Kidney (tissue), 22 donors: ENCODE measurements at places on chromosomes 4 and X. TPM values are rescaled to one million over a fixed set of nuclear protein-coding genes. Genes with fewer than 3 reads are reported as not detected.

DNA sequence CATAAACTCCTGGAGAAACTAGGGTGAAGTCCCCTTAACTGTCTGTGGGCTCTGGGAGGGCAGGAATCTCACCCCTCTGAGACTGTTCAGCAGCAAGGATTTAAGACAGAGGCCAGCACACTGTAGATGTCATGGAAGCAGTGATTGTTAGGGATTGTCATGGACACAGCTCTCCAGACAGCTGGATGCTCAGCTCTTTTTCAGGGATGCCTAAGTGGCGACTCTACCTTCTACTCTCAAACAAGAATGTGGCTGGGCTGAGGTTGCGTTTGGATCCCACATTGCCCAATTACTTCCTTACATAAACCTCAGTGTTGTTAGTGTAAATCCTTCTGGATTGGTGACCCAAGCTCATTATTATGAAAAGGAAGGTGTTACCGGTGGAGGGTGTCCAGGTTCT, 291.9 kb upstream of the VCX3A start:
- DNase-seq = no peak

MAGEA1 gene
- polyA plus RNA-seq = not detected

- peak; percentile 89 for DNase-seq
Measured at GRCh38 chr4:184983672-184984356, 34.5 kb upstream of the HELT start.

MAGEA4 gene
- not detected for polyA plus RNA-seq

GRCh38 chrX:119459181-119459580, 9.1 kb upstream of the SLC25A5 start:
- DNase-seq = no peak

GAGE2A gene
- not detected for polyA plus RNA-seq

DNA sequence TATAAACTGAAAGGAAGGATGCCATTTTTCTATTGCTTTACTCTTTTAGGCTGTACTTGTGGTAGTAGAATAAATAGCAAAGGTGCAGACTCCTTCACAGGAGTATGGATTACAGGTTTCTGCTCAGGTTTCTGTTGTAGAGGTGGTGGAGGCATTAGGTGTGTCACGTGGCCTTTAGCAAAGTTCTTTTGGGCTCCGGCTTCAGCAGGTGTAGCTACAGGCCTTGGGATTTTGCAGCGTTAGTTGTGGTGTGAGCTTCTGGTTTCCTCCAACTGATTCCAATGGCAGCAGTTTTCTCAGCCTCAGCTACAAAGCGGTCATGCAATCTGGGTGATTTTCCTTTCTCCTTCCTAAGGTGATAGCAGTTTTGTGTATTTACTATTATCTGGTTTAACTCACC, 255.8 kb upstream of the GK2 start:
- DNase-seq = no peak

PDCL2 gene
- polyA plus RNA-seq = not detected

NUDT11 gene
- 0.82 TPM for polyA plus RNA-seq

DNA sequence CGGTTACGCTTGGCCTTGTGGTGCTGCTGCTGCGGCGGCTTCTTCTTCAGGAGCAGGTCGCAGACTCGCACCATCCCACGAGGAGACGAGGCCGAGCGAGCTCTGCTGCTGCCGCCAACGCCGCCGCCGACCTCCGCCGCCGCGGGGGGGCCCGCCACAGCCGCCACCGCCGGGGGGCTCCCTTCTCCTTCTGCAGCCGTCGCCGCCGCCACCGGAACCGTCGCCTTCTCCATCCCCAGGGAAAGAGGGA, 237 bp downstream of the ANKRD17 start:
- no peak for DNase-seq

USP51 gene
- polyA plus RNA-seq = 3.4 TPM

DNA sequence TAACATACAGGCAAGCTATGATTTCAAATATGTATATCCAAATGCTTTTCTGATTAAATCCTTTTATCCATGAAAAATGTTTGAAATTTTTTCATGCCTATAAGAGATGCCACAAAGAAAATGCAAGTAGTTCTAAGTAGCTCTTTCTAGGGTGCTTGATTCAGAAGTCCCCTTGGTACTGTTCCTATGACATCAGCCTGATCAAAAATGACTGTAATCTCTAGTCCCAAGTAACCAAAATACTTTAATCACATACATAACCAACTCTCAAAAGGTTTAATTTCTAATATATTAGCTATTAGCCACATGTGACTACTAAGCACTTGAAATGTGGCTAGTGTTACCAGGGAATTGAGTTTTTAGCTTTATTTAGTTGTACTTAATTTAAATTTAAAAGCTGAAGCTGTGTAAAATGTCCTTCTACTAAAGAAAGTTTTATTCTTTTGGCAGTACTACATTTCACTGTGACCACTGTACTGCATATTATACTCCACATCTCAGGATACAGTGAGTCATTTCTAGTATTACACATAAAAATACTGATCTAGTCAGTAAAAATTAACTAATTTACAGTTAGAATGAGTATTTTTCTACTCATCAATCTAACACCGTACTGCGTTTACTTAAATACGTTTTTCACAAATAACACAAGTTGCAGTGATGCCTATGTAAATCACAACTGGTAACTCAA, 33.9 kb downstream of the FBXW7 start:
- no peak for DNase-seq

- no peak for DNase-seq
Measured at GRCh38 chr4:113707048-113707447, 54.5 kb downstream of the CAMK2D start.

- DNase-seq = no peak
Measured at GRCh38 chr4:142293536-142293935, 552.6 kb downstream of the INPP4B start.

DNA sequence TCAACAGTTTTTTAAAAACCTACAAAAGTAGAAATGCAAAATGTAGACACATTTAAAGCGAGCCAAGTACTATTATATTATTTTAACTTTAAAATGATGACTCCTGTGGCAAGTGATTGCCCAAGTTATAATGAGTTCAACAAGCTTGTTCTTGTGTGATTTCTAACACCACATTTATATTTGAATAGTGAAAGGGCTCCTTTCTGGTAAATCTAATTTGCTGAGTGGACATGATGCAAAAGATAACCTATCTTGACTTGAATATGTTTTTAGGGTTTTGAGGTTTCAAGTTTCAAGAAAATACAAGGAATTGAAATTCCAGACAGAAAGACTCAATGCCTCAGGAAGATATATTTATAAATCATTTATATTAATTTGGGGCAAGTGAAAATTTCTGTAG, 1.1 kb upstream of the EPGN start:
- no peak for DNase-seq

GRCh38 chr4:1223841-1224809, 24.8 kb downstream of the CTBP1 start:
- DNase-seq = no peak

- DNase-seq = no peak
Measured at GRCh38 chr4:133668061-133668851, 519.2 kb downstream of the PCDH10 start.

ANAPC4 gene
- 16.6 TPM for polyA plus RNA-seq

ELF2 gene
- 12.8 TPM for polyA plus RNA-seq

- DNase-seq = no peak
Measured at GRCh38 chr4:81498046-81498445, 26.3 kb upstream of the RASGEF1B start.

DNA sequence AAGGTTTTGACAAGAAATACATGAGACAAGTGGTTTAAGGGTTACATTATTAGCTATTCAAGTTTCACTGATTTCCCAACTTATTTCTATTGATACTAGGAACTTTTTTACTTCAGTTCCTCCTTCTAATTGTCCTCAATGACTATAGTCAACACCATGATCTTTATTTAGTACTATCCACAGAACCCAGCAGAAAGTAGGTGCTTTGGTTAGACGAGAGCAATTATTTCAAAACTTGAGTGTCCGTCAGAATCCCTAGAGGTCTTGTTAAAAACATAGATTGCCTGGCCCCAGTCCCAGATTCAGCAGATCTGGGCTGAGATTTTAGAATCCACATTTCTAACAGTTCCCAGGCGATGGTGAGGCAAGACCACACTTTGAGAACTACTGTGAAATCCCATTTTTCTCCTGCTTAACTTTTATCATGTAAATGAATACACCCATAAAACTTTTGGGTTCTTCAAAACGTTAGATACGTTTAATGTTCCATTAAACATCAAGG, 17.9 kb downstream of the EXOC1 start:
- DNase-seq = no peak

DNA sequence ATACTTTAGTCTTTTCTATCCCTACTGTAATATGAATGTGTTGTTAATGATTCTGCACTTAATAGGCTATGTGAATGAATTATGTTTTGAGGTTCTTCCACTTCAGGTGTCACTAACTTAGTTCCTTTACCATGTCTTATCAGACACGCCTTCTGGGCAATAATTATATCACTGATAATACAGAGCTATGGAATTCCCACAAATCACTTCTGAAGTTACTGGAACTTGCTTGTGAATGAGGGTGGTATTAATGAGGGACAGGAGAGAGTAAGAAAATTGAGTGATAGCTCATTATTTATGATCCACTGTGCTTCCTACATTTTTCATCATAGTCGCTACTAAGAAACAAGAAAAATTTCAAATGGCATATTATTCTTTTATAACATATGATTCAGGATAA, 130.0 kb downstream of the PDLIM5 start:
- DNase-seq = no peak
